Pons (tissue), 1 donor: ENCODE measurements at places on chromosomes 7 and 10.

DNA sequence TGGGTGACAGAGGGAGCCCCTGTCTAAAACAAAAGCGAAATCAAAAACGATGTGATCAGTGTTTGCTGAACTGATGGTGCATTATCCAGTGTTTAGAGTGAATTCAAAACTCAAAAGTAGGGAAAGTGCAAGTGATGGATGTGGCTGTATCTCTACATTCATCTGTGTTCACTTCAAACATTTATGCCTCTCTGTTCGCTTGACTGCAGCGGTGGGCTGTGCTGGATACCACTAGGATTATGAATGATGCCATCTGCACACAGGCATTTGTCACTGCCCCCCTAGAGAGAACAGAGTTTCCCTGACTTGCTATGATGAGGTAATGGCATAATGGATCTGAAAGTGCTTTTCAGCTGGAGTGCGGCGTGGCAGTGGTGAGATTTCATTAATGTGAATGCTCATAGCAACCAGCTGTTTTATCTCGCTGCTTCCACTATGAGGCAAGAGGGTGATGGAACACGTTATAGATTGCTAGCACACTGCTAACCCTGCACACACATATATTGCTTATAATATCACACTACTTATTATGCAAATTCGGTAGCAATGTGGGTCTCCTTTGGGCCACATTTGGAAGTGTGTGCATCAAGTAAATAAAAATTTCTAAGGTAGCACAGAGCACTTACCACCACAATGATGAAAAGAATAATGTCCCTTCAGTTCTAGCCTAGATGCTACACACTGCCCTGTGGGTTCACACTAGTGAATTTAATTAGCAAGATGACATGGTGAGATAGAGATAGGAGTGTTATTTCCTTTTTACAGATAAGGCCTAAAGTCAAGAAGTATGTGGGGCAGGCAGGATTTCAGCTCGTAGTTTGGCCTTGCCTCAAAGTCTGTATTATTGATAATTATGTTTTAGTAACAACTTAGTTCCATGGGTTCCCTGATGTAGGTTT is 164.7 kb downstream of the CAMK1D start:
- DNase-seq = no peak

DNA sequence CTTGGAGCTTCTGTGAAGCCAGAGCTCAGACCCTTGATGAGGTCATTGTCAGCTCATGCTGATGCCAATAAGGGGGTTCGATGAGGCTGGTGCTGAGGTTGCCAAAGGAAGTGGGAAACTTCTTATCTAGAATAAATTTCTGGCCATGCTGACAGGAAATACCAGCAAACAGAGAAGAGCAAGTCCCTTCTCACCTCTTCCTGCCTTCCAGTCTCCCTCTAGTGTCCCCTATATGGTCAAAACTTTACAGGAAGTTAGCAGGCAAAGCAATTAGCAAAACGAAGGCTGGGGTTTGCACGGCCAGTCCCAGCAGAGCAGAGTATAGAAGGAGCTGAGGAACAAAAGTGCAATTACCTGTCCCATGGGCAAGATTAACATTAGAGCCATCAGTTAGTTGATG is 15.1 kb upstream of the NEUROG3 start:
- no peak for DNase-seq

GRCh38 chr10:132963430-132963960 is 21.1 kb upstream of the CFAP46 start:
- DNase-seq = no peak

- no peak for DNase-seq
These were observed 174.4 kb upstream of the LYZL2 start for GRCh38 chr10:30803892-30804322.

DNA sequence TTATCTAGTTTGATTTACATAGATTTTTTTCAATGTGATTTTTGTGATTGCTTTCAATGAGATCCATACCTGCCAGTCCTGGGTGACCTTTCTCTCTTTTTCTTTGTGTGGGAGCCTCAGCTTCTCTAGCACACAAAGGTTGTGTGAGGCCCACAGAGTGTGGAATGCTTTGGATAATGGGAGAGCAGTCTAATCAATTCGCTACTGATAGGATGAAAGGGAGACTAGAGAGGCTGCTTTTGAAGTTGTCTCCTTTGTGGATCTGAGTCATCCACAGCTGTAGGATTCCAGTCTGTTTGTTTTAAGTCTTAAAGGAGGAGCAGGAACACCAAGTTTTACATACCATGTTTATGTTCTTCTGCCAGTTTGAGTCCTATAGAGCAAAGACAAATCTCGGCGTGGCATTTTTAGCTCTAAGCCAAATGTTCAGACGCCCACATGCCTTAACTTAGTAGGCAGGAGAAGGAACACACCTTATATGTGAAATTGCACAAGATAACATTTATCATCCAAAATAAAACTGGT is 330.0 kb downstream of the ARL4A start:
- DNase-seq = no peak
